Aorta (tissue), 5 donors: ENCODE measurements at places on chromosomes 5 and 9. TPM values are rescaled to one million over a fixed set of nuclear protein-coding genes. Genes with fewer than 3 reads are reported as not detected.

DNA sequence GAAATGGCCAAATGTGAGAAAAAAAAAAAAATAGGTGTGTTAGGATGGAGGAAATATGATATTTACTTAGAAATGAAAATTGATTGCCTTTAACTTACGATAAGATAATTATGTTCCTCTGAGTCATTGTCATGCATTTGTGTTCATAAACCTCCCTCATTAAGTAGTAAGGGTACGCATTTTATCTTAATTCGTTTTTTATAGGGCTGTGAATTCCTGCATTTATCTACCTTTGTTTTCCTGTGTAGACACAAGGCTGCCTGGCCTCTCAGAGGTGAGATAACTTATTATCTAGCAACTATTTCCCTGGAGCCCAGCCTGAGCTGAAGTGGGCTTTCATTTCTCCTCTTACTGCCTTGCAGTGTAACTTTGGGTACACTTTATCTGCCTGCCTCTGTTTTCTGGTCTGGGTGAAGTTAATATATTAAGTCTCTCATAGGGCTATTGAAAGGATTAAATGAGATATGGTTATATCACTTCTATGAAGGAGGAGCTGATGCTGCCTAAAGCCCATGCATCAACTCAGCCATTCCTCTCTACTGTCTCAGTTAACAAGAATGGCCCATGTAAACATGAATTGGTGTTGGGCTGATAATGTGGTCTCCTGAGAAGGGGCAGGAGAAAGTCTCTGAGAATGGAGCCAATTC is 103.8 kb upstream of the KLF4 start:
- no peak for DNase-seq

- DNase-seq, result no peak
These were observed 60.2 kb downstream of the SPEF2 start for GRCh38 chr5:35677878-35678277.

DND1 gene
- total RNA-seq, result 1.3 TPM

SLC1A1 gene
- total RNA-seq, result 3.2 TPM
